Sciatic nerve (tissue), 2 donors: ENCODE measurements at places on chromosomes 5 and 9. TPM values are rescaled to one million over a fixed set of nuclear protein-coding genes. Genes with fewer than 3 reads are reported as not detected.

- DNase-seq, result no peak
Measured at GRCh38 chr9:6616951-6617602, 28.5 kb downstream of the GLDC start.

GRCh38 chr5:112861638-112861985, 525 bp downstream of the SRP19 start:
- no peak for DNase-seq

DNA sequence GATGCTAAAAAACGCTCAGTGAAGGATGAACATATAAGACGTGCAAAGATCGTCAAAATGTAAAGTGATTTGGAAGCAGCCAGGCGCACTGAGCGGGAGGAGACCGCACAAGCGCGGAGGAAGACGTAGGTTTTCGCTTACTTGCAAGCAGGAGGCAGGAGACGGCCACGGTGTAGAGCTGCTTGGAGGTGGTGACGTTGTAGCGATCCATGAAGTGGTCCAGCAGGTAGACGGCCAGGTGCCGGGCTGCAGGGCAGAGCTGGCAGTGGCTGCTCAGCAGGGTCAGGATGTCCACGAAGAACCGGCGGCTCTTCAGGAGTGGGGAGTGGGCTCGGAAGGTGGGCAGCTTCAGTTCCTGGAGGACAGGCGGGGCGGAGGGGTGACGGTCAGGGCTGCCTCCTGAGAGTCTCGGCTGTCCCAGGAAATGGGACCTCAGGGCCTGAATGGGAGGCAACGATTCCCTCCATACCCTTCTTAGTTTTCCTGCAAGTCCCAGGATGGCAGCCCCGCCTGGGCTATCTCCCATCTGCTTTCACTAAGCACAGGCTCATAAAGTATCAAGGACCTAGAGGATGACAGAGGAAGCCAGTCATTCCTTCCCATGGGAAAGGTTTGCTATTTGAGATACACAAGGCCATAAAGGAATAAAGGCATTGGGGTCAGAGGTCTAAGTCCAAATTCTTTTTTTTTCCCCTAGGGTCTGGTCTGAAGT, 31.8 kb downstream of the CCNJL start:
- DNase-seq, result no peak

GRCh38 chr9:10148796-10149195, 464.0 kb downstream of the PTPRD start:
- no peak for DNase-seq

DNA sequence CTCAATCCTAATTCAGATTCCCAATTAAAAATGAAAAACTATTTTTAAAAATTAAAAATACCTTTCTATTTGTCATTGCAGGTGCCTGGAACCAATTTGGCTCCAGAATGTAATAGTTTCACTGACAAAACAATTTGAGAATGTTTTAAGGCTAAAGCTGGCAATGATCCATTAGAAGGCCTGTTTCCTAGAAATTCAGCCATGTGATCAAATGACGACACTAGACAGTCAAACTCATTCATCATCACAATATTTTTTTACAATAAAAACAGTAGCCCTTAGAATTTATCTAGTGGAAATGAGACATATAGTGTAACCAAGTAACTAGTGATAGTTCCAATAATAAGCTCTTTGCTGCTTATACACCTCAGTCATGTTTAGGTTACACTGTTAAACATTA, 75.4 kb upstream of the MAP3K1 start:
- no peak for DNase-seq

DNA sequence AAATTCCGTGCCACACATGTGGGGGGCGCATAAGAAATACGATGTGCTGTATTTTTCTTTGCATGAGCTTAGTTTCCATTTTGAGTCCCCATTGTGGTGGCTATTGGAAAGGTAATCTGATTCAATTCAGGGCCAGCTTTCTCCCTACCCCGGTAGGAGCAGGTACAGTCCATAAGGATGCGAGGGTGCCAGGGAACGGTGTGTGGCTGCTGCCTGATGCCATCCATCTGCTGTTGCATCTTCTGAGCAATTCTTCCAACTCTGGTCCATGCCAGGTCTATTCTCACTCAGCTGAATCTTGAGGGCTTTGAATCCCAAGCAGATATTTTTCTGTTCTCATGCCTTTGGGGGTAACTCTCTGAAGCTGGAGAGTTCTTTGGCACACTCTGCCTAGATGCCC, 392.7 kb downstream of the AGTPBP1 start:
- DNase-seq, result no peak

DNA sequence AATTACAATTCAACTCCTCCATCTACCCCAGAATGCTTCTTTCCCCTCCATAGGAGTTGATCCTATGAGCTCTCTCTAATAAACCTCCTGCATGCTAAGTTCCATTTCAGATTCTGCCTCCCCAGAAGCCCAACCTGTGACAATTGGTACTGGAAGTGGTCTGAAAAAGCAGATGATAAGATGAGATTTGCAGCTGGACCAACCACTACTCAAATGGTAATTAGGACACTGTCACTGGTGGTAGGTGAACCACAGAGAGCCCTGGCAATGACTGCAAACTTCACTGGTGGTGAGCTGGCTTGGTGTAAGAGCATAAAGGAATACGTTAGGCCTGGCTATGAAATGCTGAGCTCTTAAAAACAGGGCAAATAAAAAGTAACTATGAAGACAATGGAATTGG, 112.6 kb downstream of the ESM1 start:
- DNase-seq, result no peak

- peak; percentile 40 for DNase-seq
Measured at GRCh38 chr5:167982-168660, 23.2 kb upstream of the LRRC14B start.

GRCh38 chr5:103539376-103540330, 22.9 kb downstream of the NUDT12 start:
- no peak for DNase-seq

DNA sequence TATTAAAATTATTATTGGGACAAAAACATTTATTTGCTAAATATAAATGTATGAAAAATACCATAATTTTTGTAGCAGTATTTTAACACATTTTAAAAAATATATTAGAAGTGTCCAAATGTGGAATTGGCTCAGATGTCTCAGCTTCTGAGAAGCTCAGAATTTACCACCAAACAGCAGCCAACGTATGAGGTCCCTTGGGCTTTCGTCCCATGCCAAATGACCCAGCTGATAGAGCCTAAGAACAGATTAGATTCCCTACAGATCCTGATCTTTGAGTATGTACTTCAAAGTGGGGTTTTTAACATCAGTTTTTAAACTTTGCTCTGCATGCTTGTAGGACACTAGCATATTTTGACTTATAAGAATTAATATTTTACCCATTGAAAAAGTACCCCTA, 77.3 kb upstream of the RPS23 start:
- no peak for DNase-seq

- DNase-seq, result no peak
Measured at GRCh38 chr5:35237580-35238376, 7.5 kb upstream of the PRLR start.

DNA sequence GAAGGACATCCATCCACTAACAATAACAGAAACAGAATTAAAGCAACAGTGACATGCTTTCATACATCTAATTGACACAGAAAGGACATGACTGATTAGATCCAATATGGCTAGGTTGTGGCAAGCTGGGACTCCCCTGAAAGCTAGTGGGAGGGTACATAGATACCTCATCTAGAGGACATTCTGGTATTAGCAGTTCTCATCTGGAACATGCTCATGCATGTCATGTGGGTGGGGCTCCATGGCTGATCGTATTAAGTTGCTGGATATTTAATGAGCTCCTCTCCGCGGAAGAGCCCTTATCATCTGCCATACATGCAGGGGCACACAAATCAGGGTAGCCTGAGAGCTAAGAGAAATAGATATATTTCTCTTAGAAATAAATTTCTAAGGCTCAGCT, 358.9 kb downstream of the ICE1 start:
- no peak for DNase-seq

DNA sequence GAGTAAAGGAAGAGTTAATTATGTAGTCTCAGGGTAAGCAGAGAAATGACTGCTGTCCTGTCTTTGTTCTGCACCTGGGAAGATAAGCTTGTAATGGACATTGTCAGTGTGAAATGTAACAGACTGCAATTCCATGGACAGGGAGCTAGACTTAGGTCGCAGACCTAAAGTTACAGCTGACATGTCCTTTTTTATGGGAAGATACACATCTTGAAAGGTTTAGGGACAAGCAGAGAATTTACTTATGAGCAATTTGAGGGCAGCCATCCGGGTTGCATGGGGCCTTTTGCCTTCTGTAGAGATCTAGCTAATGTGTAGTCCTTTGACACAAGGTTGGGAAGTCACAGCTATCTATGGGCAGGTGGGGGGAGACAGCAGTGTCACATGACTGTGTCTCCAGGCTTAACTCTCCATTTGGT, 85.7 kb downstream of the SERINC5 start:
- no peak for DNase-seq

DNA sequence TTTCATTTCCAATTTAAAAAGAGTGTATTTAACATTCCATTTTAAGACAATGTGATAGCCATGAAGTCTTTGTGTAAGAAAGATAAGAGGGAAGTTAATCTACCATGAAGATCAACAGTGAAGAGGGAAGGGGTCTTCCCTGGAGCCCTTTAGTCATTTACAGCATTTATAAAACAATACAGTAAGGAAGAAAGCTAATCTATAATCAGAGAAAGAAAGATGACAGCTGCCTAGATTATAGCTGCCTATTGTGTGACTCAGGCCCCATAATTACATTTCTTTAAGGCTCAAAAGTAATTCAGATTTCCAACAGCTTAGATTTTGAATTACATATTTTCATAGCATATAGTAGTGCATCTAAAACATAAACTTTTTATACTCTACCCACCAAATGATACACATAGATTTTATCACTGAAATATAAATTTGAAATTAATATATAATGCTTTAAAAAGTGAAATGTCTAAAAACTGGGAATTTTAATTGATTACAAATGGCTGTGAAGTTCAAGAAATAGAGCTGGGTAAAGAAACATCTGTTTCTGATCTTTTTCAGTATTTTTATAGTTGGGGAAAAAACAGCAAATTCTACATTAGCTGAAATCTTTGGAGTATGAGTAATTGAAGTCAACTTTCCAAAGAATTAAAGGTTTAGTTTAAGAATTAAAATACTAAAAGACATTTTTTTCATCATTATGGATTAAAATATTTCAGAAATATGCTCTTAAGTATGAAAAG, 89.6 kb downstream of the RIC1 start:
- DNase-seq, result no peak

GRCh38 chr9:93226819-93227218, 42.9 kb downstream of the WNK2 start:
- no peak for DNase-seq

GRCh38 chr9:127142931-127143464, 20.6 kb upstream of the ANGPTL2 start:
- DNase-seq, result no peak

GRCh38 chr5:140549237-140550144, 2.0 kb downstream of the EIF4EBP3 start:
- DNase-seq, result no peak

DNA sequence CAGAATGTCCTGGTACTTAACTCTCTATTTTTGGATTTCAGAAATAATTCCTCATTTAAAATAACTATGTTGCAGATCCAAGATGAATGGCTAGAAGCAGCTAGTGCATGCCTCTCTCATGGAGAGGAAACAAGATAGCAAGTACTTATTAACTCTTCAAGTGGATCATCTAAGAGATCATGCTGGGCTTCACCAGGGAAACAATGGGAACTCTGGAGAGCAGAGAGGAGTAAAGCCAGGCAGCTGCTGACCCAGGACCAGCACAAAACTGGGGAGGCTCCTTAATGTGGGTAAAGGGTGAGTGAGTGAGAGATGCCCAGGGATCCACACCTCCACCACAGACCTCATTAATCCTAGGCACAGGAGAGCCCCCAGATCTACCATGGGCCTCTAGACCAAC, 897.8 kb upstream of the ACO1 start:
- no peak for DNase-seq

DNA sequence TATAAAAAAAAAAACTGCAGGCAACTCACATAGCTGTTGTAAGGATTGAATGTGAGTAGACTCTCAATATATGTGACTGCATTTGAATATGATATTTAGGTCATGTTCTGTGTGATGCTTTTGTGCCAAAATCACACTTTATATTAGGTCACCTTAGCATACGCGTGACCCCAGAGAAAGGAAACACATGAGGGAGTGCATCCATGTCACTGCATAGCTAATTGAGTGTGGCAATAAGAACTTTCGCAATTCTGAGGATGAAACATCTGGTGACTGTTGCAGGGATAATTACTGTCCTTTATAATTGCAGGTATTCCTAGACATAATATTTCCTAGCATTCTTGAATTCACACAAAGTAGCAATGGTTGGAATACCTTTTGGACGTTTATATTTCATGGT, 459.5 kb upstream of the KLF4 start:
- no peak for DNase-seq

DNA sequence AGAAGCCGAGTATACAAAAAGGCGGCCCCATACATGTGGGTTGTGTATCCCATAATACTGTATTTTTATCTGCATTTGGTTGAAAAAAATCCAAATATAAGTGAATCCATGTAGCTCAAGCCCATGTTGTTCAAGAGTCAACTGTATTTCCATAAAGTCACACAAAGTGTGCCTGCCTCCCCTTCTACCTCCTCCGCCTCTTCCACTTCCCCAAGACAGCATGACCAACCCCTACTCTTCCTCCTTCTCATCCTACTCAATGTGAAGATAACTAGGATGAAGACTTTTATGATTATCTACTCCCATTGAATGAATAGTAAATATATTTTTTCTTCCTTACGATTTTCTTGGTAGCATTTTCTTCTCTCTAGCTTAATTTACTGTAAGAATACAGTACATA, 92.7 kb downstream of the RFX3 start:
- no peak for DNase-seq

AOPEP gene
- total RNA-seq, result 158 TPM

PFN3 gene
- not detected for total RNA-seq

TMEM215 gene
- total RNA-seq, result 9.7 TPM

MYMK gene
- not detected for total RNA-seq

SPATA31A5 gene
- not detected for total RNA-seq

TMEM171 gene
- 1.0 TPM for total RNA-seq

ACTL7A gene
- total RNA-seq, result not detected

CFAP157 gene
- total RNA-seq, result 0.80 TPM

NUDT12 gene
- total RNA-seq, result 23.2 TPM

IL33 gene
- 61.1 TPM for total RNA-seq
